ENCODE measurements at places on chromosomes 7 and 10. TPM values are rescaled to one million over a fixed set of nuclear protein-coding genes. Genes with fewer than 3 reads are reported as not detected.

- peak; percentile 52 for ATAC-seq
Observed at GRCh38 chr7:42876182-42877068, 35.4 kb downstream of the C7orf25 start.

DNA sequence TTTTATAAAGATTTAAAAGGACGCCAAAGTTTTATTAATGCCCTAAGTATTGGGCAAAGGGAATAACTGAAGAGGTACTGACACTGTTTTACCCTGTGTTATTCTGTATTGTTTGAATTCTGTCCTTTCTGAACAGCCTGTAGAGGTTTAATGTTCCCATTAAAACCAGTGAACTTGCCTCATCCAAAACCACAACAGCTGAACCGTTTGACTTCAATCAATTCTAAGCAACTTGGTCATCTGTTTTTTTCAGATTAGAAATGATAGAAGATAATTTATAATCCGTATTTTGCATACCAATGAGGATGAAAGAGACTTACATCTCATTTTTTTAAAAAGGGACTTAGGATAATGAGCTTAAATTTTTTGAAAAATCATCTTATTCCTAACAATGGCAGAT is 40.4 kb downstream of the HACD1 start:
- no peak for ATAC-seq

GRCh38 chr7:139784648-139785047 is 6.8 kb upstream of the HIPK2 start:
- ATAC-seq: peak; percentile 32

MMD2 gene
- total RNA-seq: 1.1 TPM

DNA sequence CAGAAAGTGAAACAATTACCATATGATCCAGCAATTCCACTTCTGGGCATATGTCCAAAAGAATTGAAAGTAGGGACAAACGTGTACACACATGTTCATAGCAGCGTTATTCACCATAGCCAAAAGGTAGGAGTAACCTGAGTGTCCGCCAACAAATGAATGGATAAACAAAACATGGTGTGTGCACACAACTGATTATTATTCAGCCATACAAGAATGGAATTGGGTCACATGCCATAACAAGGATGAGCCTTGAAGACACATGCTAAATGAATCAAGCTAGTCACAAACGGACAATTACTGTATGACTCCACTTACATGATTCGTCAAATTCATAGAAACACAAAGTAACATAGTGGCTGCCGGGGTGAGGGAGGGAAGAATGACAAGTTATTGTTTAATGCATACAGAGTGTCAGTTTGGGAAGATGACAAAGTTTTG is 4.1 kb upstream of the OIT3 start:
- no peak for ATAC-seq

GRCh38 chr10:120946497-120946896 is 95.3 kb downstream of the WDR11 start:
- no peak for ATAC-seq

GRCh38 chr7:13904007-13904406 is 85.5 kb downstream of the ETV1 start:
- no peak for ATAC-seq

DNA sequence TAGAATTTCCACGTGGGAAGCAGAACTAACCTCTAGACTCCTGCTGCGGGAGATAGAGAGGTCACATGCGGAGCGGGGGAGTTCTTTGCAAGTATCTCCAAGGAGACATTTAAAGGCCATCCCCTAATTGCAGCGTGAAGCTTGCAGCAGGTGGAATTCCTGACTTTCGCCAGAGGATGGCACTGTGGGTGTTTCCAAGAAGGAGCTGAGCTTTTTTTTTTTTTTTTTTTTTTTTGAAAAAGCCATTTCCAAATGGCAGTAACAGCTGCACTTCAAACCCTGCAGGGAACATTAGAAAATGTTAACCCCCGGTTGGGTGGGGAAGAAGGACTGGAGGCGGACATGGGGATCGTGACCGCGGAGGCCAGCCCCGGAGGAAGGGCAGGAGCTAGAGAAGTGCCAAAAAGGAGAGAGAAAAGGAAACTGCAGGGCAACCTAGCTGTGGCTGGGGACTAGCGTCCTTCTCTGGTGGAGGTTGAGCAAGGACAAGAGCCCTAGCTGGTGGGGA is 487.7 kb downstream of the TYW1 start:
- peak; percentile 77 for ATAC-seq

DNA sequence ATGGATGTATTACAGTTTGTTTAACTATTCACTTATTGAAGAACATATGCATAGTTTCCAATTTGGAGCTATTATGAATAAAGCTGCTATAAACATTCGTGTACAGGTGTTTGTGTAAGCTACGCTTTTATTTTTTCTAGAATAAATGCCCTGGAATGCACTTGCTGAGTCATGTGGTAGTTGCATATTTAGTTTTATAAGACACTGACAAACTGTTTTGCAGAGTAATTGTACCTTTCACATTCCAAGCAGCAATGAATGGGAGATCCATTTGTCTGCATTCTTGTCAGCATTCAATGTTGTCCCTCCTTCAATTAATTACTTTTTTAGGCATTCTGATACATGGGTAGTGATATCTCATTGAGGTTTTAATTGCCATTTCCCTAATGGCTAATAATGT is 373.6 kb upstream of the GHITM start:
- no peak for ATAC-seq

DNA sequence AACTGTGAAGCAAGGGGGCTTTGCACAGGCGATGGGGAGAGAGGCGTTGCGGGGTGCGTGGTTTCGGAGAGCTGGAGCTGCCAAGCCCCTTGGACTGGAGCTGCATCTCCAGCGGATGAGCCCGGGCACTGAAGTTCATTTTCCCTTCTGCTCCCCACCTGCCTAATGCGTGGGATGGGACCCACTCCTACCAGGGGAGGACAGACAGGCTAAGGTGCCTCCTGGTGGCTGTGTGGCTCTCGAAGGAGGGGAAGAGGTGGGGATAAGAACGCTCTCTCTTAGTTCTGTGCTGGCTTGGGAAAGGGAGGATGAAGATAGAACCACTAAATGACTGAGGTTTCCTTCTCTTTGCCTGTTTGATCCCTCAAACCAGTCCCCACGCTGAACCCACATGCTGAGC is 177.6 kb upstream of the PITRM1 start:
- ATAC-seq: no peak

- no peak for ATAC-seq
Observed at GRCh38 chr7:106101726-106102125, 10.4 kb downstream of the SYPL1 start.

DNA sequence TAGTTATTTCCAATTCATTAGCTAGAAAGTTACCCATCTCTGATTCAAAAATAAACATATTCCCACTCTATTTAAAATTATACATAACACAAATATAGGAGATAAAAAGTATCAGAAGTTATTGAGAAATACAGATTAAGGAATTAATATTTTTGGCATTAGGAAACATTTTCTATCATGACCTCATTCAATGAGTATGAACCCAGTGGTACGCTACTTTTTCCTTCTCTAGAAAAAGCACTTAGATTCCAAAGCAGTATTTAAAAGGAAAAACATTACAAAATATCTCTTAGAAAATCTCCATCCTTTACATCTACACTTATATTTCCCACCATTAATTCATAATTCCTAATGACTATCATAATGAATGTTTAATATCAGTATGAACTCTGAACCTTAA is 240.6 kb upstream of the GNAI1 start:
- no peak for ATAC-seq

NEUROG3 gene
- total RNA-seq: 0.38 TPM

GRCh38 chr7:85177316-85177715 is 9.5 kb downstream of the SEMA3D start:
- ATAC-seq: no peak

- ATAC-seq: no peak
Observed at GRCh38 chr10:84987039-84987438, 658.6 kb downstream of the CCSER2 start.
